Fibroblast of skin of right biceps (primary cell): ENCODE measurements at places on chromosomes 2 and 18.

DNA sequence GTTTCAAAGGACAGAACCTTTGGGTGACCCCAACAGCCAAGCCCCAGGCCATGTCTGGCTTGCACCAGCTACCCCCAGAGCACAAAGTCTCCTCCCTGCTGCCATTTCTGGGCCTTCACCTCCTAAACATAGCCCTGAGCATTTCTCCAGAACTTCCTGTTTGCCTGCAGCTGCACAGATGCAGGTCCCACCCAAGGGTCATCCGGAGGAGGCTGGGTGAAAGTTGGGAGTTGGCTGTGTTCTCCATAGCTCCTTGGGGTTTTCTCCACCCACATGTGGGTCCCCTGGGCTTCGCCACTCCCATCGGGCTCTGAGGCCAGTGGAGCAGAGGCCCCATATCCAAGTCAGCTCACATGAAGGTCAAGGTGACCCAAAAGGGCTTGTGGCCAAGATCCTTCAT, 4.3 kb downstream of the TNP1 start:
- no peak for DNase-seq

DNA sequence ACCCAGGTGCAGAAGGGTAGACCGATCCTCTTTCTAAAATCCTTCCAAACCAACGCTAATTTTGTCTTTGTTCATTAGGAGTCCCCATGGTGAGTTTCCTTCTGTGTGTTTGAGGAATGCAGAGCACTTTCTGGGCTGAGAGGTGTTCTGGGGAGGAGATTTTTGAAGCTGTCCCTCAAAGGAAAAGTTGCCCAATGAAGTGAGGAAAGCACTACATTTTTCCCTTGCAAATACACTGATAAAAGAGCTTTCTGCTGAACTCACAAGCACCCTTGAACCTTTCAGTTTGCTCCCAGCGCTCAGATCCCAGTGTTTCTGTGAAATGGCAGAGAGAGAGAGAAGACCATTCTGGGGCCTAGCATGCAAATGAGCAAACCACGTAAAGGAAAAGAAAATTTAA, 299.6 kb upstream of the FANCL start:
- DNase-seq = no peak

GRCh38 chr18:24915547-24915946, 436.4 kb downstream of the ZNF521 start:
- DNase-seq = peak; percentile 63

GRCh38 chr2:180174580-180174979, 167.5 kb upstream of the CWC22 start:
- DNase-seq = no peak

DNA sequence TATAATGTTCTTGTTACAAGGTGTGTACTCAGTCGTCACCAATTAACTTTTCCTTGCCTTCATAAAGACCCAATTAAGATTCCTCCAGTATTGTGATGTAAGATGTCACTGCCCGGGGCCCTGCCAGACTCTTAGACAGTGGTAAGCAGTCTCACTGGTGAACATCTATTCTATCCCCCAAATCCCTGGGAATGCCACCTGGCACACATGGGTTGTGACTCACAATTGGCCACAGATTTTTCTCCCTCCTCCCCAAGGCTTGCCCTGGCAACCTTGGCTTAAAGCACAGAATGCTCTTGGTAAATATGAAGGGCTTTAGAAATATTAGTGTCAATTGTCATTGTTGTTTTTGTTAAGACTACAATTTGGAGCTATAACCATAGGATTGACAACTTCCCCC, 287.9 kb downstream of the ETAA1 start:
- no peak for DNase-seq

DNA sequence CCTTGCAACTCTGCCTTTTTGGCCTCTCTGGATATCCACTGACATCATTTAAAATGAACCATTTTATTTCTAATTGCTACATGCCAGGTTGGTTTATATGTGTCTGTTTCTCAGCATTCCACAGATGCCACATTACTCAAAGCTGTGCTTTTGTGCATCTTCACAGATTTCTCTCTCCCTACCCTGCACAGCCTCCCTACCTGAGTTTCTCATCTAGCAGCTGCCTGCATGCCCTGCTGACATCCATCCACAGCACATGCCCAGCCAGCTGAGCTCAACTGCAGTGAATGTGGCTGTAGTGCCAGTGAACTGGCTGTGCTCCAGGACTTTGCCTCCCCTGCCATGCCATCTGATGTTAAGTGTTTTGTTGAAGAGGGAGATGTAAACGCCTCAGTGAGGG, 44.5 kb downstream of the PKP4 start:
- DNase-seq = no peak

GRCh38 chr2:64327510-64328414, 126.2 kb upstream of the LGALSL start:
- peak; percentile 24 for DNase-seq

DNA sequence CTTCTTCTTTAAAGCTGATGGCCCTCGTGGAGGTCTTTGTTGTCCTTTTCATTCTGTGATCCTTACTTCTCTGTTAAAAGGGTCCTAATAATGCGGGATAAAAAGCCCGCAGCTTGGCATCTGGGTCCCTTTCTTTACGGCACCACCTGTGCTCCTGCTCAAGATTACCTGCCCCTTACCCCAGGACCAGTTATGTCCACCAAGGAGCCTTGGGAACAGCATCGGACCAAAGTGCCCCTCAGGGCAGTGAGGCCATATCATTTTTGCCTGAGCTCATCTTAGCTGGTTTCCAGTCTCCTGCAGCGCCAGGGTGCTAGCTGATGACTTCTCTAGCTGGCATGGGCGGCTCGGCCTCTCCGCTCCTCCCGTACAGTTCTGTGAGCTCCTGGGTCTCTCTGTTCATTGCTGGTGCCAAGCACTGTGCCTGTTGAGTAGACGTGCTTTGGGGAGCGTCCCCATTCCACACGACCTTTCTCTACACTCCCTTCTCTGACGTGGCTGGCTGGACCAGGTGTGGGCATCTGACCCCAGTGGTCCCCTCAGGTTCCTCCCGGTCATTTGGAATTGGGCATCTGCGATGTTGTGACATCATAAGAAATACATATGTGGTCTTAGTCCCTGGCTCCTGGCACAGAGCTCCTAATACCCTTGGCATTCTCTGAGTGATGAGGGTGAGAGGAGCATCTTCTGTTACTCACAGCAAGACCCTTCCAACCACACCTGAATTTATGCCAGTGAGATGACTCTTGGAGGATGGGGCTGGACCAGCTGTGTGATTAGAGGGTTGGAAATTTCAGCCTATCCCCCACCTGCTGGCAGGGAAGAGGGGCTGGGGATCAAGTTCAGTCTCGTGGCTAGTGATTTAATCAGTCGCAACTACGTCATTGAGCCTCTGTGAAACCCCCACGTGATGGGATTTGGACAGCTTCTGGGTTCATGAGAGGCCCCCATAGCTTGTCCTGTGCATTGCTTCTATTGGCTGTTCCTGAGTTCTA, 134.2 kb upstream of the HS6ST1 start:
- no peak for DNase-seq

DNA sequence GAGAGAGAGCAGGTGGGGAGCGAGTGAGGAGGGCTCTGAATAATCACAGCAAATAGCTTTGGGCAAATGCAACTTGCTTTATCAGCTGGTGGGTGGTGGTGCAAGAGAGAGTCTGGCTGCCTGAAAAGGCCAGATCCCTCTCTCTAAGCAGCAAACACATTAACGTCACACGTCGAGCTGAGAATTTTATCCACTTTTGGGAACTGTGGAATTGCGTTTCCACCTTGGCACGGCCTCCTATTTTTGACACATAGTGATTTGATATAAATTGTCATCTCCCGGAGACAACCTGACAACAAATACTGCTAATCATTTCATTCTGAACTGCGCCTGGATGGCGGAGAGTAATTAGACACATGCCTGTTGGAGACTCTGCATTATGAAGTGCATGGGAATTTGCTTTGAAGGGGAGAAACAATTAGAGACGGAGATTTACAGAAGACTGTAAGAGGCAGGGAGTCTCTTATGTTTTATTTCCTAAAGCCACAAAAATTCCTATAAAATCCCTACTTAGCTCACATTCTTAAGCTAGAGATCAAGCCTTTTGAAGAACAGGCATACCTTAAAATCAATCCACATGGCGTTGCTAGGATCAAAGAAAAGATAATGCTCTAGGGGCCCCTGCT, 634.1 kb downstream of the TDRD15 start:
- DNase-seq = no peak

GRCh38 chr18:47990981-47991380, 60.5 kb upstream of the SMAD2 start:
- no peak for DNase-seq

DNA sequence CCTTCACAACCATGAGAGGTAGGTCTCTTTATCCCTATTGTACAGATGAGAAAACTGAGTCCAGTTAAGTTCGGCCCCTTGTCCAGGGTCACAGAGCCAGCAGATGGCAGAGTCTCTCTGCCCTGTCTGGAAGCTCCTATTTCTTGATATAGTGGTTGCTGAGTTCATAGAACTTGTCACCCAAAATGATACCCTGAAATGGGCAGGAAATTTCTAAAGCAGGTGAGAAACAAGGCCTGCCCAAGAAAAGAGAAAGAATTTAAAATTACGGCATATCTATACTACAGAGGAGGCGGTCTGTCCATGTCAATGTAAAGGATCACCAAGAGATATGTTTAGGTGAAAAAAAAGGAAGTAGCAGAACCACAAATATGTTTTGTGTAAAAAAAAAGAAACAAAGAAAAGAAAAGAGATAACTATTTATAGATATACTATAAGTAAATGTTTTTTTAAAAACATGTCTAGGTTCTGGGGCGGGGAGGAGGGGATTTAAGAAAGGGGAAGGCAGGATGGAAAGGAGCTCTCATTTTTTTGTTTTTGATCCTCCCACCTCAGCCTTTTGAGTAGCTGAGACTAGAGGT, 39.8 kb downstream of the MYO7B start:
- DNase-seq = no peak

DNA sequence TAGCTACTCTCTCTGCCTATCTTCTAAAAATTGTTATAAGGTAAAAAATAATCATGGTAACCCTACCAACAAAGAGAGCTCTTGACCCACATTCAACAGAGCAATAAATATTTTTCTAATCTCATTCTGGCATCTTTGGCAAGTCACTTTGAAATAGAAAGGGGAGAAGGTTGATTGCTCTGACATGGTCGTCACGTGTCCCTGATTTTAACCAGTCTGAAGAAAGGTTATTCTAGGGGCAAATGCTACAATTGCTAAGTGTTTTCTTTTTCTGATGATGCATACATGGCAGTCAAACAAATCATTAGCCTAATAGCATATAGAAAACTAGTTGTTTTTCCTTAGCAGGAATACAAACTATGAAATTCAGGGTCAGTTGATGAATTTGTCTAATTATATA, 153.3 kb upstream of the MAP3K20 start:
- no peak for DNase-seq

- DNase-seq = no peak
Observed at GRCh38 chr2:109201465-109202327, 72.7 kb downstream of the SH3RF3 start.

DNA sequence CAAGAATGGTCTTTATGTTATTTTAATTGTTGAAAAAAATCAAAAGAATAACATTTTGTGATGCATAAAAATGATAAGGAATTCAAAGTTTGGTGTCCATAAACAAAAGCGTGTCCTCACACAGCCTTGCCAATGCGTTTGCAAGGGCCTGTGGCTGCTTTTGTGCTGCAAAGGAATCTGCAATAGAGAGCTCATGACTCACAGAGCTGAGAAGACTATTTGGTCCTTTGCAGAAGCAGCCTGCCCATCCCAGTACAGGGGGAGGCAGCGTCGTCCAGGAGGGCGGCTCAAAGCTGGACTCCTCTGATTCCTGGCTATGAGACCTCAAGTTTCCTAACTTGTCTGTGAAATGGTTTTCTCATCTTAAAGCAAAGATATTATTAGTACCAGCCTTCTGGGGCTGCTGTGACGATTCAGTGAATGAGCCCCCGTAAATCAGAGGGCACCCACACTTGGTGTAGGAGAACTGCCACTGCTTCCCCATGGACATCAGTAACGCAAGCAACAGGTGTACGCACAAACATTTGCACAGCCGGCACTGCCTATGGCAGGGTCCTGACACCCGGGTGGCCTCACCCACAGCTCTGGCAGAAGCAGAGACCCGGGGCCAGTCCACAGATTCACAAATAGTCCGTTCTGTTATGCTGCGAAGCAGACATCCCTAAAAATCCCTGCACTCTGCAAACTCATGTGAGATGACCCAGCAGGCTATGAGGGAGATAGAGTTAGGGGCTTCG, 70.6 kb upstream of the ASAP2 start:
- DNase-seq = peak; percentile 56

DNA sequence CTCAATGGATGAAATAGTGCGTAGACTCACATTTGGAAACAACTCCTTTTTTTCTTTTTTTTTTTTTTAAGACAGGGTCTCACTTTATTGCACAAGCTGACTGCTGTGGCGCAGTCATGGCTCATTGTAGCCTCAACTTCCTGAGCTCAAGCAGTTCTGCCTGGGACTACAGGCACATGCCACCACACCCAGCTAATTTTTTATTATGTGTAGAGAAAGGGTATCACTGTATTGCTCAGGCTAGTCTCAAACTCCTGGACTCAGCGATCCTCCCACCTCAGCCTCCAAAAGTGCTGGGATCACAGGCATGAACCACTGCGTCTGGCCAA, 17.4 kb downstream of the HAT1 start:
- DNase-seq = no peak

DNA sequence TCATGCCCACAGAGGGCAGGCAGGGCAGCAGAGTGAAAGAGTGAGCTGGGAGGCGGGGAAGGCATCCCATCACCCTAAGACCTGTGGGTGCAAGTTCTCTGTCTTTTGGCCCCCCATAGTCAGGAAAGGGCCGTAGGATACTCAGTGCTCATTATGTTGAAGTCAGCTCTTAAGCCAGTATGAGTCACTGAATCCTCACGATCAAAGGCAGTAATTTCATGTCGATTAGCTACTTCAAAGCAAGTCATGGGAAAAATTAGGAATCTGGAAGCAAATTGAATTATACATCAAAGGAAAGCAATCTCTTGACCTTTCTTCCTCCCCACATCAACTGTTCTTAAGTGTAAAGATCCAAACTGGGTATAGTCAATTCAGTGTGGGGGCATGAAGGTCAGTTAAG, 178.9 kb downstream of the FHOD3 start:
- no peak for DNase-seq

DNA sequence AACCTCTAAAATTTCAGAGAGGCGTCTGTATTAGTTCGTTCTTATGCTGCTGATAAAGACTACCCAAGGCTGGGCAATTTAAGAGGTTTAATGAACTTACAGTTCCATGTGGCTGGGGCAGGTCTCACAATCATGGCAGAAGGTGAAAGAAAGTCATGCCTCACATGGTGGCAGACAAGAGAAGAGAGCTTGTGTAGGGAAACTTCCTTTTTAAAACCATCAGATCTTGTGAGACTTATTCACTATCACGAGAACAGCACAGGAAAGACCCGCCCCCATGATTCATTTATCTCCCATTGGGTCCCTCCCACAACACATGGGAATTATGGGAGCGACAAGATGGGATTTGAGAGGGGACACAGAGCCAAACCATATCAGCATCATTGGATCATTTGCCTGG, 183.2 kb upstream of the SIX2 start:
- DNase-seq = no peak
